Stimulated activated CD8-positive, alpha-beta memory T cell treated with anti-CD3 and anti-CD28 coated beads, Interleukin-12 subunit alpha, Interleukin-12 subunit beta, amount 100 ng/mL, for 1 hour (primary cell): ENCODE measurements at places on chromosomes 5 and 9.

- DNase-seq, result no peak
These were observed at the start of gene PLPPR1 for GRCh38 chr9:101028346-101029314. TSS of gene PLPPR1 (plus strand) at chr9:101028727.

- DNase-seq, result no peak
These were observed 33.9 kb downstream of the TRIP13 start for GRCh38 chr5:926417-927171.

DNA sequence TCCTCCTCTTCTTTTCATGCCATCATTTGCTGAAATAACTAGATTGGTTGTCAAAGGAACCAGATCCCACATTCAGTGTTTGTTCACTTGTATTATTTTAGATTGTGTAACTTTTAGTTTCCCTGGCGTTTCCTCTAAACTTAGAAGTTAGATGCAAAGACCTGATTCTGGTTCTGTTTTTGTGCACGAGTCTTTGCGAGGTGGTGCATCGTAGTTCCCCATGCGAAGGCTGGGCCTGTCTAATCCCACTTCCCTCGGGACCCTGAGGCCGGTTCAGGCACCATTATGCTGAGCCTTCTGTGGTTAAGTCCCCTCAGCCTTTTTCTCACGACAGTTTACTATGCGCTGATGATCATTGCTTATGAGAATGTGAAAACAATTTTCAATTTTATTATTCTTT, 219.1 kb upstream of the OTULINL start:
- DNase-seq, result no peak

DNA sequence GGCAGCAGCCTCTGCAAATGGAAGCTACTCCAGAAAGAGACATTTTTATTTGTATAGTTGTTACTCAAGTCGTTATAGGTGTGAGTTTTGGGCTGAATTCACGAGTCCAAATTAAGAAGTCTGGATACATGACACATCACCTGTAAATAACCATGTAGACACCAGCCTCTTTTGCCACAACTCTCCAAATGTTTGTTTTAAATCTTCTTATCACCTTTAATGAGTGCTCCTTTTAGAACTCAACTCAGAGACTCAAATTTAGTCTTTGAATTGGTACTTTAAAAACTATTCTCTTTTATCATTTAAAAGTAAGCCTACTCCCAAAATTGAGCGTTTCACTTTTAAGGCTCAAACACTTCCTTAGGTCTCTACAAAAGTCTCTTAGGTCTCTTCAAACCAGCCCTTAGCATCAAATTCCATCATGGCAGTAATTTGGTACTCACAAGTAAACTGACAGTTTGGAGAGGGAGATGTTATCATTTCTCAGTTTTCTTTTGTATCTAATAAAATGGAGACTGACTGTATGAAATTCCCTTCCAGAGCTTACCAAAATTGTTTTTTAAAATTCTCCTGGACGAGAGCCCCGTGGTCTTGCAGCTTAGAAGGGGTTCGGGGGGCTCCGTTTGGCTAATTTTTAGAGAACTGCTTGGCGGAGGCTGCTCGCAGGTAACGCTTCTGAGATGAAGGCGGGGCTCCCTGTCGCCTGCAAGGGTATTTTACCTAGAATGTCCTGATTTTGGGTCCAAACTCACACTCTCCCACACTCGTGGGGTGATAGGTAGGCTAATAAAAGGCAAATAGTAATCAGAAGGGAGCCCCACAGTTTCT, 194.6 kb downstream of the MEF2C start:
- DNase-seq, result no peak

- DNase-seq, result no peak
These were observed 13.0 kb upstream of the ASS1 start for GRCh38 chr9:130431536-130432303.

DNA sequence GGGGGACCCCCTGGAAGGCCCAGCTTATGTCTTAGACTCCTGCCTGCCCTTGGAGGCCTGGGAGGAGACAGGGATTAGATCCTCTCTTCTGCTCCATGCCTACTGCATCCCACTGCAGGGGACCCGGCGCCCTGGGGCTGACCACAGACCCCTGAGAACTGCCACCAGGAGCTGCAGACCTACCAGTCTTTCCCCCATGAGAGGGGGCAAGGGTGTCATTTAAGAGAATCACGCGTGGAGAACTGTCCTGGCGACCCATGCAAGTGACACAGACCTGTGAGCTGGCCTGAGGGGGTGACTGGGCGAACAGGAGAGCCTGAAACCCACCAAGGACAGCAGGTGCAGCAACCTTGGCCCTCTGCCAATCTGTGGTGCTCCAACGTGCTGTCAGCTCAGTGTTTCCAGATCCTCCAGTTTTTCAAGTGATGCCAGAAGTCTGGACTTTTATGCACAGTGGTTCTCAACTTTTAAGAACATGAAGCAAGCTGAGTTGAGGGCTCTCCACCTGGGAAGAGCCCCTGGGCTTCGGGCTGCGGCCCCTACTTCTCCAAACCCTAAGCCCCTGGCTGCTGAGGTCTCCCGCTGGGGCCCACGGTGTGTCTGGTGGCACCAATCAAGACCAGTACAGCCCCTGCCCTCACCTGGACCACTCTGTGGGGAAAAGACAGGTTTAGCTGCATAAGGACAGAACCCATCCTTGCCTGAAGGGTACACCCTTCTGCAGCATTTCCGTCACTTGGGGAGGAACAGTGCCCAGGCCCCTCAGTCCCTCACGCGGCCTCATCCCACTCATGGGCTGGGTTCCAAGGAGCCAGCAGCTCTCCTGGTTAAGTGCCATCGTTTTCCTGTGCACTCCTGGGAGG, 18.2 kb downstream of the GFPT2 start:
- no peak for DNase-seq

DNA sequence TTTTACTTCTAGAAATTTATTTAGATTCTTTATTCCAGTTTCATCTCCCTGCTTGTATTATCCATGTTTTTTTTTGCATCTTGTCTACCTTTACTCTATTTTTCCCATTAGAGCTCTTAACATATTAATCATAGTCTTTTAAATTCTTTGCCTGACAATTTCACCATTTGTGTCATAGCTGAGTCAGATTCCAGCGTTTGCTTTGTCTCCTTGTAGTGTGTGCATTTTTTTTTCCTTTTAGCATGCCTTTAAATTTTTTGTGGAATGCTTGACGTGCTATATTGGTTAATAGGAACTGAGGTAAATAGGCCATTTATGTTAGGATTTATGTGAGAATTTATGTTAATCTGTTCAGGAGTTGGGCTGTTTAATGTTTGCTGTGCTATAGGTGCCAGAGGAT, 41.8 kb upstream of the NFIL3 start:
- DNase-seq, result no peak

DNA sequence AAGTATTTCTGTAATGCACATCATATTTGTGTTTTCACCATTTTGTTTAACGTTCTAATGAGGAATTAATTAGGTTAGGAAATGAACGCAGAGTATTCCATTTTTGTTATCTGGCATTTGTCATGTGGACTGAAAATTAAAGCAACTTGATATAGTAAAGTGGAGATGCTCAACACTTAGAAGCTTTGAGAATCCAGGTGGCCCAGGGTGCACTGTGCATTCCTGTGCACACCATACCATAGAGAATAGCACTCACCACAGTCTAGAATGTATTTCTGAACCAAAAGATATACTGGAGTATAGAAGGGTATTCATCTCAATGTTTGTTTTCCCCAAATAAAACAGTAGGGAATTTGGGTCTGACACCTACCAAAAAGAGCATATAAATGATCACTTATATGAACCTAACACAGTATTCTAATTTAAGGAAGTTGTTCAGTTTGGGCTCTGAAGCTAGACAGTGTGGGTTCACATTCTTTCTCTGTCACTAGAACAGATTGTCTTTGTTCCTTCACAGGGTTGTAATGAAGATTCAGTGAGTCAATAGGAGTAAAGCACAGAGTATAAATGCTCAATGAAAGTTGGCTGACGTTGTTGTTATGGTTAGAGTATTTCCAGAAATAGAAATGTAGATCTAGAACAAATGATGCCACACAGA, 125.6 kb upstream of the DMRT1 start:
- DNase-seq, result no peak

DNA sequence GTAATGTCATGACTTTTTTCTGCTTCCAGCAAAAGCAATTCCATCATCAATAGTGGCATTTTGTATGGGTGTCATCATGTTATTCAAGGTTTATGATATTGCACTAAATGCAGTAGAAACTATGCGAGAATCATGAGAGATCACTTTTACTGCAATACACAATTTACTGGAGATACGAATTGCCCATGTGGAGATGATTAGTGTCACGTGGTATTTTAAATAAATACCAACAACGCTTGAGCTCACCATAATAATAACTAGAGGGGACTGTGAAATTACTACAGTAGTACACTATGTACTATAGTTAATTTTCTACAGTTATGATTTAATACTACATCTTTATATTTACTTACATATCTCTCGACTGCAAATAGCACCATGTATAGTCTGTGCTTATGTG, 49.7 kb downstream of the FAM174A start:
- no peak for DNase-seq
